ENCODE measurements at places on chromosomes 1 and 21. TPM values are rescaled to one million over a fixed set of nuclear protein-coding genes. Genes with fewer than 3 reads are reported as not detected.
A peak's percentile ranks its signal among the peaks of the same experiment; 100 is the strongest.

DNA sequence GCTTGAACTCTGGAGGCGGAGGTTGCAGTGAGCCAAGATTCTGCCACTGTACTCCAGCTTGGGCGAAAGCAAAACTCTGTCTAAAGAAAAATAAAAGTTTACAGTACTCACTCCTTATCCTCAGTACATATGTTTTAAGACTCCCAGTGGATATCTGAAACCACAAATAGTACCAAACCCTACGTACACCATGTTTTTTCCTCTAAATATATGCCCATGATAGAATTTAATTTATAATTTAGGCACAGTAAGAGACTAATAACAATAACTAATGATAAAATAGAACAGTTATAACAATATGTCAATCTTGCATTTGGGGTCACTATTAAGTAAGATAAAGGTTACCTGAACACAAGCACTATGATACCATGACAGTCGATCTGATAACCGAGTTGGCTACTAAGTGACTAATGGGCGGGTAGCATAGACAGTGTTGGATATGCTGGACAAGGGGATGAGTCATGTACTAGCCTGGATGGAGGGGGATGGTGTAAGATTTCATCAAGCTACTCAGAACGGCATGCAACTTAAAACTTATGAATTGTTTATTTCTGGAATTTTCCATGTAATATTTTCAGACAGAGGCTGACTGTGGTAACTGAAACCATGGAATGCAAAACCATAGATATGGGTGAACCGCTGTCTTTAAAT, 43.7 kb downstream of the ST7L start:
- no peak overlapping the region for H3K4me3 ChIP-seq
- DNase-seq: peak; percentile 47
- no peaks in the 10 kb centered on the region for H3K27me3 ChIP-seq
- H3K4me1 ChIP-seq: peaks cover 14% of the 10 kb centered on the region
- H3K36me3 ChIP-seq: peaks cover 30% of the 10 kb centered on the region
- H3K27ac ChIP-seq: peak overlapping the region; percentile 56

- no peaks in the 10 kb centered on the region for H3K4me1 ChIP-seq
- H3K4me3 ChIP-seq: no peak overlapping the region
- DNase-seq: no peak
- H3K27ac ChIP-seq: no peak overlapping the region
- H3K27me3 ChIP-seq: no peaks in the 10 kb centered on the region
These were observed 12.7 kb upstream of the PDPN start for GRCh38 chr1:13570924-13571323.

DNA sequence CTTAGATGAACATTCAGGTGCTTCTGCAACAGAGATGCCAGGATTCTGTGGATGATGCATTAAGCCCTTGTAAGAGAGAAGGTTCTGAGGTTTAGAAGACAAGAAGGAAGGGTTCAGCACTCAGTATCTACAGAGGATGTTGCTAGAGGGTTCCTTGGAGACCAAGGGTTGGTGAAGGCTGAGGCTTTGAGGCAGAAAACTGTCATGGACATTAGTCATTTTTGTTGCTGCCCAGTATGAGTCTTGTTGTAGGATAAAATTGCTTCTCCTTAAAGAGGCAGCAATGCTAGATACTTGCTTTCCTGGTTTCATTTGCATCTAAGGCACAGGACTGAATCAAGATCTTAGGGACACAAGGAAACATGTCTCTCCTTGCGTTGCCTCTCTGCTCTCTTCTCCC, 319.4 kb upstream of the NFIA start:
- no peak overlapping the region for H3K27ac ChIP-seq
- H3K27me3 ChIP-seq: no peaks in the 10 kb centered on the region
- peak; percentile 49 for DNase-seq
- no peaks in the 10 kb centered on the region for H3K36me3 ChIP-seq
- peaks cover 7% of the 10 kb centered on the region for H3K4me1 ChIP-seq

- H3K27ac ChIP-seq: no peak overlapping the region
- no peaks in the 10 kb centered on the region for H3K36me3 ChIP-seq
- no peak for DNase-seq
- H3K4me1 ChIP-seq: no peaks in the 10 kb centered on the region
- no peak overlapping the region for H3K4me3 ChIP-seq
- no peaks in the 10 kb centered on the region for H3K27me3 ChIP-seq
These were observed 37.7 kb upstream of the PTBP2 start for GRCh38 chr1:96683931-96684330.

DNA sequence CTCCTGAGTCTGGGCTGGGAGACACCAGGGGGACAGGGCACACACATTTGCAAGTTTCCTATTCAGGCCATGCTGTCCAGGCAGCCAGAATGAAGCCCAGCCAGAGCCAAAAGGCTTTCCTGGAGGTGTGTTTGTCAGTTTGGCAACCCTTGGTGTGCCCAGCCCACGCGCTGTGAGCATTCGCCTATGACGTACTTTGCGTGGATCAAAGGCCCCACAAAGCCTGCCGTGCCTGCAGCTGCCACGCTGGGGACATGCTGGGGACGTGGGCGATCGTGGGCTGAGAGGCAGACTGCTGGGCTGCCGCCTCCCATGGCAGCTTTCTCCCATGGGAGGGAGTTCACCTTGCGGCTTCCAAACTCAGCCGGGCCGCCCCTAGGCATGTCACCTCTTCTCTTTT, 57.5 kb downstream of the CD247 start:
- no peak overlapping the region for H3K27ac ChIP-seq
- H3K36me3 ChIP-seq: no peaks in the 10 kb centered on the region
- DNase-seq: no peak

DNA sequence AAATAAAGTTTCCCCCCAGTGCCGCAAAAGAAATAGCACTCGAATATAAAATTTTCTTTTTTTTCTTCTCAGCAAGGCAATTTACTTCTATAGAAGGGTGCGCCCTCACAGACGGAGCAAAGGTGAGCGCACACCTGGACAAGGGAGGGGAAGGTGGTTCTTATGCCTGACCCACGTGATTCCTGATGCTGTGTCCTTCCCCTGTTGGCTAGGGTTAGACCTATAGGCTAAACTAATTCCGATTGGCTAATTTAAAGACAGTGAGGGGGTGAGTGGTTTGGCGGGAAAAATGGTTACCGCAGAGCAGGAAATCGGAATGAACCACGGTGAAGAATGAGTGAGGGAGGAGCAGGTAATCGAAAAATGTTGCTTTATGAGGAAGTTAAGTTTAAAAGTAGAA, 607 bp upstream of the FAAH start:
- DNase-seq: no peak
- H3K27me3 ChIP-seq: peaks cover 32% of the 10 kb centered on the region
- H3K27ac ChIP-seq: no peak overlapping the region
- H3K36me3 ChIP-seq: no peaks in the 10 kb centered on the region
- peaks cover 3% of the 10 kb centered on the region for H3K4me1 ChIP-seq

DNA sequence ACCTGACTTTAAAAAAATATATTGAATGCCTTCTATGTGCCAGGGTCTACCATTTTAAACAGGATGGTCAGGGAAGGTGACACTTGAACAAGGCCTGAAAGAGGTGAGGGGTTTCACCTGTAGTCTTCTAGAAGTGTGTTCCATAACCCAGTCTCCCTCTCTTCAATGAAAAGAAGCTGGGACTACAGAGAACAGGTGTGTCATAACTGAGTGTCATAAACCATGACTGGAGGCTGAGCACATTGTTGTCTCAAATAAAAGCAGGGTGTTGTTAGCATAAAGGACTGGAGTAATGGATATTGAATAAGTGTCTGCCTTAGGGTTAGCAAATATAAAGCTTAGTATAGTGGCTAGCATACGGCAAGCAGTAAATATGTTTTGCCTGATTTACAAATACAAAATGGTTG, 65.4 kb downstream of the SYDE2 start:
- no peak for DNase-seq
- no peak overlapping the region for H3K4me3 ChIP-seq
- no peaks in the 10 kb centered on the region for H3K4me1 ChIP-seq
- H3K27ac ChIP-seq: no peak overlapping the region
- no peaks in the 10 kb centered on the region for H3K36me3 ChIP-seq
- no peaks in the 10 kb centered on the region for H3K27me3 ChIP-seq

DNA sequence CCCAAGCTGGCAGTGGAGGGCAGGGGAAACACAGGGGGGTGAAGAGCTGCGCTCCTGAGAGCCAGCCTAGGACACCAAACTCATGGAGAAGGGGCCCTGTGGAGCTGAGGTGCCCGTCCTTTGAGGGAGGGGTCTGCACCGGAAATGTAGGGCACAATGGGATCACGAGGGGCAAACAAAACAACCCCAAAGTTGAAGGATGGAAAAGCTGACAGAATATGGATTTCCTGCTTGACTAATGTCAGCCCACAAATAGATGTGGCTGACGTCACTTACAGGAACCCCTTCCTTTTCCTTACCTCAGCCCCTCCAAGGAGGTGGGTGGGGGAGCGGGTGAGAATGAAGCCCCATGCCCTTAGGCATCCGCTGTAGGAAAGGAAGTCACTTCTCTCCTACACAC, 110.9 kb downstream of the KCNN3 start:
- H3K4me1 ChIP-seq: no peaks in the 10 kb centered on the region
- peaks cover 57% of the 10 kb centered on the region for H3K27me3 ChIP-seq
- H3K27ac ChIP-seq: no peak overlapping the region
- H3K4me3 ChIP-seq: no peak overlapping the region
- no peak for DNase-seq
- H3K36me3 ChIP-seq: no peaks in the 10 kb centered on the region

- H3K4me3 ChIP-seq: peak overlapping the region; percentile 62
- no peaks in the 10 kb centered on the region for H3K36me3 ChIP-seq
- peak; percentile 73 for DNase-seq
- peaks cover 14% of the 10 kb centered on the region for H3K27me3 ChIP-seq
These were observed 54.2 kb downstream of the NDUFS5 start for GRCh38 chr1:39080269-39080826.

GRCh38 chr21:43771199-43771675, 4.9 kb downstream of the CSTB start:
- no peaks in the 10 kb centered on the region for H3K27me3 ChIP-seq
- DNase-seq: no peak
- H3K4me3 ChIP-seq: no peak overlapping the region
- peaks cover 12% of the 10 kb centered on the region for H3K36me3 ChIP-seq
- H3K4me1 ChIP-seq: peaks cover 14% of the 10 kb centered on the region

DNA sequence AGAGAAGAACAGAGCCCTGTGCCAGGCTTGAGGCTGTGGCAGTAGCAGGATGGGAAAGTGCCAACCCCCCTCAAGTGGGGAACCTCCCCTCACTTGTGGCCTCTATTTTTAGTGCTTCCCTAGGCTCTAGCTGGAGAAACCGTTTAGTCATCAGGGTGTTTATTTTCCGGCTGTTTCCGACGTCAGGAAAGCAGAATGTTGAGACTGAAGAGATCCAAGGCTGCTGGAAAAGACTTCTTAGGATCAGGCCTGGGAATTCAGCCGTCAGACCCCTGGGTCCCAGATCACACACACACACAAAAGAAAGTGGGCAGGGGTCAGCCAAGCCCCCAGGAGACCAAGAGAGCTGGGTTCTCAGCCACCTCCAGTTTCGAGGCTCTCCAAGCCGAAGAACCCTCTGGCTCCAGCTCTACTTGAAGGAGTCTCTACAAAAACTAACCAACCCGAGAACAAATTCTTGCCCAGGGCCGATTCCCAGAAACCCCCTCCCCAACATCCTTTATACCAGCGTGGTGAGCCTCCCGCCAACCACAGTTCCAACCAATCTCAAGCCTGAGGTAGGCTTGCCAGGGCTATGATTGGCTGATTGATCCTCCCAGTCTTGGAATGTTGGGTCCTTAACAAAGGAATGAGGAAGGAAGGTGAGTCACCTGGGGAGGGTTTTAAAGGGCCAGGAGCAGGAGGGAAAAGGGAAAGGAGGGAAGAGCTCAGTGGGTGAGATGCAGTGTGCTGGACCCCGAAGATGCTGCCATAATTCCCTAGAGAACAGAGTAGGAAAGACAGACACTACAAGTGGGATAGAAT, 2.5 kb upstream of the MEF2D start:
- H3K4me1 ChIP-seq: peaks cover 48% of the 10 kb centered on the region
- peak overlapping the region; percentile 59 for H3K4me3 ChIP-seq
- no peaks in the 10 kb centered on the region for H3K36me3 ChIP-seq
- H3K27me3 ChIP-seq: no peaks in the 10 kb centered on the region
- peak; percentile 98 for DNase-seq

DNA sequence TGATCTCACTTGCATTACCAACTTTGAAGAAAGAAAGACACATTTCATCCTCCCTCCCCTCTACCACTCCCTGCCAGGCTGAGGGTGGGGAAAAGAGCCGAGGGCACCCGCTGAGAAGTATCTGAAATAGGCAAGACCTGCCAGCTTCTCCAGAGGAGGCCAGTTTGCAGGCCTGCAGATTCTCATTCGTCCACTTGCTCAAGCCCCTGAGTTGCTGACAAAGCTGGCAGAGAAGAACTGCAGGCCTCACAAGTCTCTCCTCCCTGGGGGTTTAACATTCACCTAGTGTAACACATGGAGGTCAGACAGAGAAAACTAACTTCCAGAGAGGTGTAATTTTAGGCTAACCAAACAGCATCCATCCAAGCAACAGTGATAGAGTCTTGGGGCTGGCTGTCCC, 376.4 kb downstream of the HHAT start:
- H3K4me3 ChIP-seq: no peak overlapping the region
- no peaks in the 10 kb centered on the region for H3K4me1 ChIP-seq
- no peak for DNase-seq
- no peaks in the 10 kb centered on the region for H3K27me3 ChIP-seq
- H3K27ac ChIP-seq: no peak overlapping the region

The LPAR3 gene
- total RNA-seq: 0.29 TPM

The PCBP3 gene
- total RNA-seq: 1.1 TPM

The ACADM gene
- total RNA-seq: 28.9 TPM

The CTTNBP2NL gene
- total RNA-seq: 32.2 TPM

The PTGS2 gene
- 3.3 TPM for total RNA-seq

The TMEM81 gene
- total RNA-seq: 1.8 TPM

Measured in osteoblast (primary cell).